ENCODE measurements at places on chromosomes 5 and 9. TPM values are rescaled to one million over a fixed set of nuclear protein-coding genes. Genes with fewer than 3 reads are reported as not detected.

DNA sequence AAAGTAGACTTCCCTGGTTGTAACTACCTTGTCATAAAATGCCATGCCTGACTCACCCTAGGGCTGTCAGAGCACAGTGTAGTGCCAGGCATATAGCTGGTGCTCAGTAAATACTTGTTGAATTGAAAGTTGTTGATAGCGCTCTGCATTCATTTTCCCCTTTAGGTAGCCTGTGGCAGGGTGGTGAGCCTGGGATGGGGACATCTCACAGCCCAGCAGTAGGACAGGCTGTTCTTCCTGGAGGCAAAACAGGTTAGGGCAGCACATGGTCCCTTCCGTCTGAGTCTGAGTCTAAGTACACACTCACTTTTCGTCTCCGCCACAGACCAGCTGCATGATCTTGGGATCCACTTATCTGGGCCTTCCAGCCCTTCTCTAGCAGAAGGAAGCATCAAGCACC is 401.9 kb downstream of the ZSWIM6 start:
- no peak for DNase-seq

DNA sequence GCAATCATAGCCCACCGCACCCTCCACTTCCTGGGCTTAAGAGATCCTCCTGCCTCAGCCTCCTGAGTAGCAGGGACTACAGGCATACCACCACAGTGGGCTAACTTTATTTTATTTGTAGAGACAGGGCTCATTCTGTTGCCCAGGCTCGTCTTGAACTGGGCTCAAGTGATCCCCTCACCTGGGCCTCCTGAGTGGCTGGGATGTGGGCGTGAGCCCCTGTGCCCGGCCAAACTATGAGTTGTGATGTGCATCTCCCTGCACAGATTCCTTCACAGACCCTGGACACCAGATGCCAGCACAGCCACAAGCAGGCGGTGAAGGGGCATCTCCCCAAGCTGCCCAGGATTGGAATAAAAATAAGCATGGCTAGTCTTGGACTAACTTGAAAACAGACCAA is 244.9 kb upstream of the IRX1 start:
- peak; percentile 12 for DNase-seq

The LCN1 gene
- total RNA-seq: not detected

DNA sequence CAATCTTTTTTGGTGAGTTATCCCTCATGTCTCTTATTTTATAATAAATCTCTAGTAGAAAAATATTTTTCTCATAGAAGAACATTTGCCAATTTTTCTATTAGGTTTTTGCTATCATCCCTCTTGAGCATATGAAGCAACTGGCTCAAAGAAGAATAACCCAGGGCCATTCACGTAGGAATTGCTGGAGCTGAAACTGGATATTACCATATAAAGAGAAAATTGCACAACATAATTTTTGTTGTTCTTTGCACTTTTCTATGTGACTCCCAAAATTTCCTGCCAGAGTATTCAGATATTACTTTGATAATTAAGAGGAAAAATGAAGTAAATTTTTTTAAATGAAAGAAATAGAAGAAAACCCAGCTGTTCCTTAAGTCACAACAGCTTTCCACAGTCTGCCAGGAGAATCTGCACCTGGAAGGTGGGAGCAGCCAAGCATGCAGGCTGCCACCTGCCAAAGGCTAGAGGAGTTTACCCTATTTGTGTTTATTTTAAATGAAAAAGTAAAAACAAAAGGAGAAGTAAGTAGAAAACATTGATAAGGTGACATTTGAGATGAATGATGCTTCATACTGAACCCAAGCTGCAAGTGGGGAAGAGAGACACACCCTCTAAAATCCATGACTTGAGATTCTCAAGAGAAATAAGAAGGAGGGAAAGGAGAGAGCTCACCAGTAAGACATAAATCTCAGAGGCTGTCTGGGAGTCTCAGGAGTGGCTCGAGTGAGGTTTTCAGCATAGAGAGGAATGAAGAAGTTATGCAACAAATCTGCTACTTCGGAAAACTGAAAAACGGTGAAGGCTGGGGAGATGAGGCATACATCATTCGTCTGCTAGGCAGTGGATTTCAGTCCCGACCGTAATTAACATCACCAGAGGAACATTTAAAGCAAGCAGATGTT is 31.5 kb upstream of the FREM1 start:
- no peak for DNase-seq

- no peak for DNase-seq
These were observed 14.5 kb downstream of the NOTCH1 start for GRCh38 chr9:136531186-136531903.

The MSMP gene
- total RNA-seq: 0.97 TPM

The ELOVL7 gene
- 2.5 TPM for total RNA-seq

The CAVIN4 gene
- total RNA-seq: 6.8 TPM

All from H9 (cell line).